ENCODE measurements at places on chromosomes 7 and 10.

GRCh38 chr7:70486977-70487376, 645.0 kb upstream of the GALNT17 start:
- DNase-seq = no peak

DNA sequence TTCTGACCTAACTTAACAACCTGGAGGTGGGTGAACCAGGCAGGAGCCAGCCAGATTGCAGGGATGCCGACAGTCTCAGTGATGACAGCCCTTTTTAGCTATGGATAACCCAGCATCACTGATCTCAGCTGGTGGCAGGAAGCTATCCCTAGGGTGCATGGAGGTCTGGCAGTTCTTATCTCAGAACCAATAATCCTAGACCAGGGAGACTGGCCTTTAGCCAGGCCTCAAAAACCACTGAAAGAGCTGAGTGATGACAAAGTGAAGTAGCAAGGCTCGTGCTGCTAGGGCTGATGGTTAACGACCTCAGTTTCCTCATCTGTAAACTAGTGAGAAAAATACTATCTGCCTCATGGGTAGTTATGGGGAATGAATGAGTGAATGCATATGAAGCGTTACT, 112.5 kb downstream of the RALA start:
- DNase-seq = no peak

DNA sequence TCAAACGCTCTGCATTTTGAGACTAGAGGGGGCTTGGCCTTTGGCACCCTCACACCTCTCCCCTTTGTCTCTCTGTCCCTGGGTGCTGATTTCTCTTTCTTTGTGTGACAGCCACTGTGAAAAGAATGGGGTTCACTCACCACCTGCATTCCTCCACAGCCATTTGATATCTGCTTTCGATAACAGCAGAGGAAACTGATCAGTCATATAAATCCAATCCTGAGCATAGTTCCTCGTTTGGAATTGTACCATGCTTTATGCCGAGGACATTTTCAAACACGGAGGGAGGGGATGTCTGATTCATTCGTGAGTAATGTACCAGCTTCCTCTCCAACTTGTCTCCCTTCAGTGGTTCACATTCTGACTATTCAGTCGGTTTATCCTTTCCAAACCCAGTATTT, 15.8 kb downstream of the MET start:
- DNase-seq = peak; percentile 62

DNA sequence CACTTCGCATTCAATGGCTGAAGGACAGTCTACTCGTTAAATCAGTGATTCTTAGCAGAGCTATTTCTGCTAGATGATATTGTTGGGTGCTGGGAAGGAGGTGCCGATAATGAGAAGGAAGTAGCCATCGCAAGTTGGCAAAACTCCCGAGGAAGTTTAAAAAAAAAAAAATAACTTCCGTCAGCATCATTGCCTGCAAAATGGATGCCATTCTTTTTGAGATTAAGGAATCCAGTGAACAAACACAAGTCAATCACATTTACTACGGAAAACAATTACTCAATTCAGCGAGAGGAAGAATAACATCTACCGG, 74.4 kb upstream of the SFMBT2 start:
- DNase-seq = no peak

GRCh38 chr7:128434413-128435326, 21.0 kb upstream of the HILPDA start:
- no peak for DNase-seq

GRCh38 chr10:34966040-34966439, 124.1 kb downstream of the CUL2 start:
- DNase-seq = no peak

DNA sequence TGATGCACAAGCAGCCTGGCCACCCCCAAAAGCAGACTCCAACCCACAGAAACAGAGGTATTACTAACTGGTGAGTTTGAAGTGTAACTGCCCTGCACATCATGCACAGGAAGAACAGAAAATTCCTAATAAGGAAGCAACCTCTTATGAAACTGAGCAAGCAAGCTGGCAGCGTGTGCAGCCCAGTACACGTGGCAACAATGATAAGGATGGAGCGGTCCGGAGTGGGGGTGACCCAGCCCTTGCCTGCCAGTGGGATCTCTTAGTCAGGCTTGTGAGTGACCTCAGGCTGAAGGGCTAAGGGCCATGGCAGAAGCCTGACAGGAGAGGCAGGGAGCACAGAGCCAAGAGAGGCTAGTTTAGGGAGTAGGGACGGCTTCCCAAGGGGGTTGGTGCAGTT, 22.1 kb upstream of the AOAH start:
- no peak for DNase-seq

DNA sequence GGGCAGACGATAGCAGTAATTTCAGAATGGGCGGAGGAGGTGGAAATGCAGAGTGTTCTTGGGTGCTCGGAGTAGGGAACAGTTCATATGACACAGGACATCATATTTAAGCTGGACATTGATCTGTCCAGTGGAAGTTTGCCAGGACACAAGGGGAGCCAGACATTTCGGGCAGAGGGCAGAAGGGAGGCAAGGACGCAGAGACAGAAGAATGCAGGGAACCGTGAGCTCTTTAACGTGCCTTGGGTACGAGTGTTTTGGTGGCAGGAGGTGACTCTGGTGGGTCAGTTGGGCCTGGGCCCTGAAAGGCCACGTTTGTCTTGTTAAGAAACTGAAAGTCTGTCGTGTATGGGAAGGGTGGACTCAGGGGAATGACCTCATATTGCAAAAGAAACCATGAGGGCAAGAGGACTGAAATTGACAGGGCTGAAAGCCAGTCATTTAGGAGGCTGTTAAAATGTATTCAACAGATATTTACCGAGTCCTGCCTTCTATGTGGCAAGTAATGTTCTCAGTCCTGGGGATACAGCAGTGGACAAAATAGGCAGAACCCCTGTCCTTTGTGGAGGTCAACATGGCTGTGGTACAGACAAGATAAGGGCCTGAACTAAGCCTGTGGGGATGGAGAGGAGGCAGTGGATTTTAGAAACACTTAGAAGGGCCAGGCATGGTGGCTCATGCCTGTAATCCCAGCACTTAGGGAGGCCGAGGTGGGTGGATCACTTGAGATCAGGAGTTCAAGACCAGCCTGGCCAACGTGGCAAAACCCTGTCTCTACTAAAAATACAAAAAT, 2.2 kb downstream of the OPTN start:
- DNase-seq = peak; percentile 13

DNA sequence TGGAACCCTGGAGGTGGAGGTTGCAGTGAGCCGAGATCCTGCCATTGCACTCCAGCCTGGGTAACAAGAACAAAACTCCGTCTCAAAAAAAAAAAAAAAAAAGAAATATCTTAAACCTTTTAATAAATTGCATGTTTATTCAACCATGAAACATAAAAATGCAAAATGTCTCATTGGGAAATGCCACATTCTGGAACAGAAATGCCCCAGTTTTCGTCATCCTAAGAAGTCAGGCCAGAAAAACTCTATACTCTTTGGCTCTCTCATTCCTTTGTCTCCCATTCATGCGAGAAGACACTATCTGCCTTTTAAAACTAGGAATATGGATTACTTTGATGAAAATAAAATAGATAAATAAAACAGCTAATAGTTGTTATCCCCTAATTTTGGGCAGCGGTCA, 21.5 kb upstream of the ABLIM1 start:
- DNase-seq = no peak

- no peak for DNase-seq
These were observed 39.6 kb downstream of the CUL2 start for GRCh38 chr10:35050568-35050967.

DNA sequence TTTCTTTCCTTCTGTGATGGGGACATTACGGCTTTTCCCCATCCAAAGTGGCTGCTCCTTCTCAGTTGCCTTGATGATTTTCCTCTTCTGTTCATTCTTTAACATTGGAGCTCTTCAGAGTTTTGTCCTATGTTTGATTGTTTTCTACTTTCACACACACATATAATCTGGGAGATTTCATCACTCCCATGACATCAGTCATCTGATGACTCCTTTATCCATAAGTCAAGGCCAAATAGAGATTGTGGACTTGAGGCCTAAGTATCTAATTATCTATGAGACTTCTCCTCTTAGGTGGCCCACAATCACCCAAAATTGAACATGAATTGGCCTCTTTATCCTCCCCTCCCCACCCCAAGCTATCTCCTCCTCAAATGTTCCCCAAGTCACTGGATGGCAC, 5.3 kb upstream of the COL1A2 start:
- DNase-seq = no peak

DNA sequence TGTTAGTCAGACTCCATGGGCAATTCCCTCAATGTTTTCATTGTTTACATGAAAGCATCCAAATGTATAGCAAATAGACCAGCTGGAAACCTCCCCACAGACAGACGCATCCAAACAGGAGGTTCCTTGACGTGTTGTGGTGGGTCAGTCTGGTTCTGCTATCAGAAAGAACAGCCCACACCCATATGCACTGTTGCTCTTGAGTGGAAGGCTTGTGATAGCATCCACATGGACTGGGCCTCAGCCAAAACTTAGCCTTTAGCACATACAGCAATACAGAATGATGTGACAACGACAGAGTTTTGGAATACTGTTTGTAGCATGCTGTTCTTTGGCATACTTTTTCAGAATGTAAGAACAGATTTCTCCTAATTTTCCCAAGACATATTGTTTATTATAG, 299.2 kb upstream of the ETV1 start:
- no peak for DNase-seq

GRCh38 chr10:5665373-5666007, 905 bp downstream of the ASB13 start:
- DNase-seq = no peak

All from AG08396 (cell line).